SK-N-SH (cell line): ENCODE measurements at places on chromosomes 1 and 21. TPM values are rescaled to one million over a fixed set of nuclear protein-coding genes. Genes with fewer than 3 reads are reported as not detected.

VASH2 gene
- polyA plus RNA-seq, result 0.41 and 0.55 TPM in 2 replicates

TMEM54 gene
- polyA plus RNA-seq, result 54.5 and 66.6 TPM in 2 replicates

DNA sequence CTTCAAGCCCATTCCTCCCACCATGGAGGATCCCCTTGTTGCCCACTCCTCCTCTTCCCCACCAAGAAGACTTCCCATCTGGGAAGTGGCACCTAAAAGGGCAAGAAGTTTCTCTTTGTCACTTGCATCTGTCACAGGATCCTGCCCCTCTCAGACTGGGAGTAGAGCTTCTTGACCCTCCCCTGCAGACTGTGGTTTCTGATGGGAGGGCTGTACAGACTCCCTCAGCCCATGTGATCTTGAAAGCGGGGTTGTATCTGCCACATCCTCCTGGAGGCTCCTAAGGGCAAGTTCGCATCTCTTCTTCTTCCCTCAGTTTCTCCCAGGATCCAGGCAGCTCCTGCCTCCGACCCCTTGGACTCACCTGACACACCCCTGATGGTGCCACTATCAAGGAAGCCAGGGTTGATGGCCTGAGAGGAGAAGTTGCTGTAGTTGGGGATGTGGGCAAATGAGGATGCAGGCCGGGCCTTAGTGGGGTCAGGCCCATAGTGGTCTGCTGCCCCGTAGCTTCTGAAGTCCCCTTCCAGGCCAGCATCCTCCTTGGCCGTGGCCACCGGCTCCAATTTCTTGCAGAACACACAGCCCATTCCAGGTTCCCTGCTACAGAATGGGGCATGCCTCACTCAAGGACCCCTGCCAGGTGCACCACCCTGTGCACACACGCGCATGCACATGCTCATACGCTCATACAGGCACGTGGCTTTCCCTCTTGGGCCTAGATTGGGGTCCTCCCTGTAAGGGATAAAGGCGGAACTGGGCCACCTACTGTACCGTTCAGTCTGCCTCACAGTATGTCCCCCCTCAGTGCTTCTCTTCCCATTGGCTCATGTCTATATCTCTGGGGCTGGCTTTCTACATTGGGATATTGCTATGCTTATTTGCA lies 11.4 kb downstream of the FGR start:
- no peak for DNase-seq

- no peak for DNase-seq
Measured at GRCh38 chr1:183559061-183559460, 31.2 kb downstream of the NCF2 start.

DNA sequence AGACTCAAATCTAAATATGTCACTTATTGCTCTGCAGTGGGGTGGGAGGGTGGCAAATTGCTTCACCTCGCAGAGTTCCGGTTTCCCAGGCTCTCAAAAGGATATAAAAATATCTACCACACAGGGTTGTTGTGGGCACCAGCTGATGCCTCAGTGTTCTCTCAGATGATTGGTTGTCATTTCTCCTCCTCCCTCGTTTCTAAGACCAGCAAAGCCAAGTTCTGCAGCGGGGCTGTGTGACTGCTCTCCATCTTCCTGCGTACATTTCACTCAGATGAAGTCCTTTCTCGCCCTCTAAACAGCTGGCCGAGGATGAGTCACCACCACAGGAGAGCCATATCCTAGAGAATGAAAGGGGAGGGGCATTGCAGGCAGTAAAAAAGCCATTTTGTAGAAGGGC lies 35.0 kb upstream of the VWA5B1 start:
- DNase-seq, result no peak

- DNase-seq, result peak; percentile 25
Measured at GRCh38 chr21:30839304-30839703, 9.7 kb upstream of the KRTAP7-1 start.

DNA sequence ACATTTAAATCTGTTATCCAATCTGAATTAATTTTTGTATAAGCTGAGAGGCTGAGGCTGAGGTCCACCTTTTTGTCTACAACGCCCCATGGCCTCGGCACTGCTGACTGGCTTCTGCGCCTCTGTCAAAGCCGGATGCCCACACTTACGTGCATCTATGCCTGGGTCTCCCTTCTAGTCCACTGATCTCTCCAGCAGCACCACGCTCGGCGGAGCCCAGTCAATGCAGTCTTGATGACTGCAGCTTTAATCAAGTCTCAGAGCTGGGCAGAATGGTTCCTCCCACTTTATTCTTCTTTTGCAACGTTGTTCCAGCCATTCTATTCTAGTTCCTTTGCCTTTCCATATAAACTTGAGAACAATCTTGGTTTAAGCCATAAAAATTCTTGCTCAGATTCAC lies 9.4 kb downstream of the PRDM15 start:
- no peak for DNase-seq

DNA sequence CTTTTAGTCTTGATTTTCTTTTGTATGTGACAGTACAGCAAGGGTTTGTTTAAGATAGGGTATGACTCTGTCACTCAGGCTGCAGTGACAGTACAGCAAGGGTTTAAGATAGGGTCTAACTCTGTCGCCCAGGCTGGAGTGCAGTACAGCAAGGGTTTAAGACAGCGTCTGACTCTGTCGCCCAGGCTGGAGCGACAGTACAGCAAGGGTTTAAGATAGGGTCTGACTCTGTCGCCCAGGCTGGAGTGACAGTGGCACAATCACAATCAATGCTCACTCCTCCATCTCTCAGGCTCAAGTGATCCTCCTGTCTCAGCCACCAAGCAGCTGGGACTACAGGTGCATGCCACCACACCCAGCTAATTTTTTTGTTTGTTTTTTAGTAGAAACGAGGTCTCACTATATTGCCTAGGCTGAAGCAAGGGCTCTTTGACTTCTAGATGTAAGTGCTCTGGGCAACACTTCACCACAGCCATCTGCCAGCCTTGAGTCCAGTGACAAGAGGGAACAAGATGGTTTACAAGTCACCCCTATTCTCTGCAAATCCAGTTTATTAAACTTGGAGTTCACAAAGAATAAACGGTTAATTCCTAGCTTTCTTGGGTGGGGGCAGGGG lies 965 bp upstream of the SH2D5 start:
- no peak for DNase-seq

DNA sequence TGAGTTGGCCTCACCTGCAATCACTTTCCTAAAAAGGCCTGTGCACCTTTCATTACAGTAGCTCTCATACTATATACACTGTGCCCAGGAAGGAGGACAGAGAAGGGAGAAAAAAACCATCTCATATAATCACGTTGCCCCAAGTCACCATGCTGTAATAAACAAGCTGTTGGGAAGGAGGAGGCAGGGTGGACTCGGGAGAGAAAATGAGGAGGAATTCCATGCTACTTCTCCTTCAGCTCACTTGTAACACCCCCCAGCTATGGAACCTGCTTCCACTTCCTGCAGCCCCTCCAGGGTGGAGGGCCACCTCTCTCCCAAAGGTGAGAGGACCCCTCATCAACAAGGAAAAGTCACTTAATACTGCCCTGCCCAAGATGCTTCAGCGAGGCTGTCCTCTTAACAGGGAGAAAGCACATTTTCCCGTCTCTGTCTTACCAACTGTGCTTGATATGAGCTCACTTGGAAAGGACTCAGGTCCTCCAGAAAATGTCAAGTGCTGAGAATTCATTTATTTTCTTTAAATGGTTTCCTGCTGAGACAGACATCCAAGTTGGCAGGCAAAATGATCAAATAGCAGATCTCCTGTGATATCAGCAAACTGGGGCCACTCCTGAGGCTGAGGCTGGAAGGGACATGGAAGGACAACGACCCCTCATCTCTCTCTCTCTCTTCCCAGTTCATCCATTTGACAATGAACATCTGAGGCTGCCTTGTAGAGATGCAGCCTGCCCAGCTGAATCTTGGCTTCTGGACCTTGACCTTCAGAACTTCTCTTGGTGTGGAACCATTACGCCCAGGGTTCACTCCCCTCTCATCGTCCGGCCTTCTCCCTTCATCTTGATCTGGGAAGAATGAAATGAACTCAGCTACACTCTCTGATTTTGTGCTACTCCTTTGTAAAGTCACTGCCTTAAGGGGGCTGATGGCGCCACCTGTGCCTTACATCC lies 54.0 kb downstream of the CAPN9 start:
- no peak for DNase-seq
